ENCODE measurements at places on chromosomes 6 and 20. TPM values are rescaled to one million over a fixed set of nuclear protein-coding genes. Genes with fewer than 3 reads are reported as not detected.

DNA sequence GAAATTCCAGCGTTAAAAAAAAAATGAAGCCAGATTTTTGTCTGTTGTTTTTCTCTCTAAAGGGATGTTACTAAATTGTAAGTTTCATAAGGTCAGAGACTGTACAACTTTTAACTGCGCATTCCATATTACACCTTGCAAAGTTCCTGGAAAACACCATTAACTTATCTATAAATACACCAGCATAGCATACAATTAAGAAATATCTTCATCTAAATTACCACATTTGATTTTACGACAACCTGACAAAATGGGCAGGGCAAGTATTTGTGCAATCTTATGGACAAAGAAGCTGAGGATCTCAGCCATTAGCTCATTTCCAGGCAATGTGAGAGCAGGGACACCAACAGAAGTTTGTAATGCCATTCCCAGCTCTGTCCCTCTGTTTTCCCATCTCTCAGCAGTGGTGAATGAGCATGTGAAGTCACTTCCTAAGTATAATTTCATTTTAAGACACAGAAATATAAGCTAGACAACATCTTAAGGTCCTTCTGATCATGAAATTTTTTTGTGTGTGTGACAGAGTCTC, 12.9 kb upstream of the GCM1 start:
- no peak for DNase-seq

GRCh38 chr6:21273451-21273850, 320.1 kb upstream of the SOX4 start:
- DNase-seq: no peak

- DNase-seq: no peak
Measured at GRCh38 chr6:31769684-31770371, 7.3 kb downstream of the VWA7 start.

DNA sequence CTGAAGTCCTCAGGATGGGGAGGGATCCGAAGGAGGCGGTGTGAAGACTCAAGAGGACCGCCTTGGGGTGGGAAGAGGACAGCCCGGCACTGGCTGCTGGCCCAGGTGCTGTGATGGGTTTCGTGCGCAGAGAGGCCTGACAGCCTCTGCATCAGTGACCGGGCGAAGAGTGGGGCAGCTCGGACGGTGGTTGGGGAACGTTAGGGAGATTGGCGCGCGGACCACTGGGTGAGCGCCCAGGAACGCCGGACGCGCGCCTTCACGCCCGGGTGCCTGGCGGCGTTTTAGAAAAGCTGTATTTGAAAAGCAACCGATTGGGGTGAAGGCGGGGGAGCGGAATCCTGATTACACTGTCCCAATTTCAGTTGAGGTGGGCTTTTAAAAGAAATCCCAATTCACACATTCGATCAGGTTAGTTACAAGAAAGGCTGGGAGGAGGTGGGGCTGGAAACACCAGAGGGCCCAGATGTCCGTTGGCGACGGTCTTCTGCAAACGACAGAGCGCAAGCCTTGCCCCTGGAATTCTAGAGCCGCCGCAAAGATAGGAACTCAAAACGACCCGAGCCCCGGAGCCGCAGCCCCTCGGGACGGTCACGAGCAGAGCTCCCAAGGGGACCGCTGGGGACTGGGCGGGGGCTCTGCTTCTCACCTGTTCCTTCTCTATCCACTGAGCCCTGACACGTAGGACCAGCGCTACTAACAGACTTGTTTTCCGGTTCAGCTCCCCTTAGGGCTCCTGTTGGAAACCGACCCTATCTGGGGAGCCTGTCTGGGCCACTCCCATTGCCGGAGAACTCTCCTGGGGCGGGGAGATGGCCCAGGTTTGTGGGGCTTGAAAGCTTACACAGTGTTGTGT, 8.5 kb upstream of the TRIM40 start:
- DNase-seq: no peak

DNA sequence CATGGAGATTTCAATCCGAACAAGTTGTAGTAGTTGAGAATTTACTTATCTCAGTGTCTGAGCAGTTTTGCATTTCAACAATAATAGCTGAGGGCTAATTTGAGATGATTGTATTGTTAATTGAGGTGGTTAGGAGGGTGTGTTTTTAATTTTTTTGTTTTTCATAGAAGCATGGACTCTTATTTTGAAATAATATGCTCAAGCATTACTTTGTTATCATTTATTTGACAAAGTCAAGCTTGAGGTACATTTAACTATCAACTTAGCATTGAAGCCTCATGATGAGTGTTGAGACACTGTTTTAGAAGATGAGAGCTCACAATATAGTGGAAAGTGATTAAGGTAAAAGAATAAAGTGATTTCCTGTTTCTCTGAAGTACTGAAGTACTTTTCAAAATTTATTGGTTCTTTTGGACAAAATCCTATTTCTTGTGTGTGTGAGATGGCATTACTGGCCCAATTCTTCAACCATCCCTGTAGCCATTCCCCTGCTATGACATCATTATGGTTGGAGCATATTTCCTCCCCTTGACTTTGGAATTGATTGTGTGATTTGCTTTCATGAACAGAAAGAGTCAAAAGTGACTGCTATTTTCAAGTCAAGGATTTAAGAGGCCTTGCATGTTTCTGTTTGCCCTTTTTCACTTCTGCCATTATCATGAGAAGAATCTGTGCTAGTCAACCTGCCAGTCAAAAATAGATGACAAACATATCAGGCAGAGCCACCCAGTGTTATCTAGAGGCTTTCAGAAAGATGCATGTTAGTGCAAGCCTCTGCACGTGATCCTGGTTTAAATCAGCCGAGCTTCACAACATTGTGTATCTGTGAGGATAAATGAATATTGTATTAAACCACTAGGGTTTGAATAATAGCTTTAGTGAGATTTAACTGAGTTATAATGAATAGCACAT, 1112.3 kb upstream of the CITED2 start:
- no peak for DNase-seq

Gene SIRPD
- total RNA-seq: not detected

DNA sequence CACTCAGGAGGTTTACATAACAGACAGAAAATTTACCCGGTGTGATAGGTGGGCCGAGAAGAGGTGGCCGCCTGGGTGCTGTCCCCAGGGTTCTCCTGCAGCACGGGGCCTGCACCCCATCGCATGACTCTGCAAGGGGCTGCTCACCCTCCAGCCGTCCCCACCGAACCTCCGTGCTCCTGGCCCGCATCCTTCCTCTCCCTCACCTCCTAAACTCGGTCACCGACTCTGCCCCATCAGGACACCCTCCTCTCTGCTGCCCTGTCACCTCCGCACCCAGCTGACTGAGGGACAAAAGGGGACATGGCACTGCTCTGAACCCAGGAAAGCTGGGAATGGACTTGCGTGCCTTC, 147.6 kb downstream of the SYNDIG1 start:
- DNase-seq: no peak

Gene SLC17A1
- total RNA-seq: not detected

Gene ASIP
- not detected for total RNA-seq

- DNase-seq: no peak
Measured at GRCh38 chr6:12890171-12890790, 173.7 kb downstream of the PHACTR1 start.

GRCh38 chr6:87943191-87943590, 104.5 kb upstream of the SPACA1 start:
- no peak for DNase-seq

DNA sequence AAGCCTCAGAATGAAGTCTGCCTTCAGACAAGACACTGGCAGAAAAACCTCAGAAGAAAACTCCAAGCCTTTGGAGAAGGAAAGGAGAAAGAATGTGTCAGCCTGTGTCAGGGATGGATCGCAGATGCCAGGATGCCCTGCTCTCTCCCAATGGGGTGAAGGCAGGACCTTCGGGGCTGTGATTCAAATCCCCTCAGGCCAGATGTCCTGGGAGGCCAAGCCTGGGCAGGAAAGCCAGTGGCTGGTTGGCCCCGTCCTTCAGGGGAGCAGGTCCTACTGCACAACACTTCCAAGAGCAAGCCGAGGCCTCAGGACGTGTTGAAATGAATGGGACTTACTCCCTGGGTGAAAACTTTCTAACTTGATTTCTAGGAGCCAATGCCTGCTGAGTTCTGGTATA, 36.5 kb downstream of the GJA10 start:
- no peak for DNase-seq

Gene CTAGE9
- not detected for total RNA-seq

Gene OR12D3
- total RNA-seq: not detected

- DNase-seq: no peak
Measured at GRCh38 chr6:43216200-43216599, 13.1 kb downstream of the DNPH1 start.

DNA sequence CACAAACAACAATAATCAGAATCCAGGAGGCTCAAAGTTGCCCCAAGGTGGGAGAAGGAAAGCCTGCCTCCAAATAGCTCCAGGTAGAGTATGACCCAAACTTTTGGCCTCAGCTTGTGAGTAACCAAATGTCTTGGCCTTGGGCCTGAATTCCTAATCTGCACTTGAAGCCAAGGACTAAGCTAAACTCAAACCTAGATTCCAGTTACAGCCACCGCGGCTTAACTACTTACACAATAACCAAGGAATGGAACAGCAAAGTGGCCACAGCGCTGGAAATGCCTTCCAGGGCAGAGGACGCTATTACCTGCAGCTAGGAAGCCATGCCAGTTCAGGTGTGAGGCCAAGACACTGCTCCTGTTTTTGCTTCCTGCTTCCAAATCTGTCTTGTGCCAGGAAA, 4.6 kb downstream of the NINL start:
- no peak for DNase-seq

GRCh38 chr6:37407948-37408347, 25.1 kb upstream of the CMTR1 start:
- no peak for DNase-seq

DNA sequence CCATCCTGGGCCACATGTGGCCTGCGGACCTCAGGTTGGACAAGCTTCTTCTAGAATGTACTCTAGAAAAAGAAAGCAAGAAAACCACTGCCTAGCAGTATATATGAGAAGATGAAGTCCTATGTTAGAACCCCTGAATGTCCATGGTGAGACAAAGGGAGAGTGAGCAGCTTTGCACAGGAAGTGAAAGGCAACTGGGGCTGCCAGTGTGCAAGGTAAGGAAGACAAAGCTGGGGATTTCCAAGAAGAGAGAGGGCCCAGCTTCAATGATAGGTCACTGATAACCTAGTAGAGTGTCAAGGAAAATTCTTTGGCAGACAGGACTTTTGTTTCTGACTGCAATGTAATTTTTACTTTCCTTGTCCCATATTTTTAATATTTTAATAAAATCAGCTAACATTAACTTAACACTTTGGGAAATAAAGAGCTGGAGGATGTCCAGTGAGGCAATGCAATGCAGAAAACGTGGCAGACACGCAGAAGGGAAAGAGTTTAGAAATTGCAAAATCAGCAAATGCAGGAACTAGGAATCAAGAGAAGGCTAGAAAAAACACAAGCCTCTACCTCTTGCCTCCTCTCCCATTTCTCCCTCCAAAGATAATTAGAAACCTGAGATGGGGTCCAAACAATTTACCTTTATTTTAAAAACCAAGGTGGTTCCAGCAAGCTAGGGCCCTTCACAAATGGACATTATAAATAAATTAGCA, 47.4 kb downstream of the CYP39A1 start:
- DNase-seq: no peak

GRCh38 chr6:56491606-56492328, 150.9 kb downstream of the DST start:
- no peak for DNase-seq

GRCh38 chr6:135693811-135694370, 157.6 kb upstream of the PDE7B start:
- DNase-seq: no peak

- no peak for DNase-seq
Measured at GRCh38 chr20:49345524-49345923, 67.7 kb upstream of the ZNFX1 start.

Gene GJA1
- total RNA-seq: 199 TPM

DNA sequence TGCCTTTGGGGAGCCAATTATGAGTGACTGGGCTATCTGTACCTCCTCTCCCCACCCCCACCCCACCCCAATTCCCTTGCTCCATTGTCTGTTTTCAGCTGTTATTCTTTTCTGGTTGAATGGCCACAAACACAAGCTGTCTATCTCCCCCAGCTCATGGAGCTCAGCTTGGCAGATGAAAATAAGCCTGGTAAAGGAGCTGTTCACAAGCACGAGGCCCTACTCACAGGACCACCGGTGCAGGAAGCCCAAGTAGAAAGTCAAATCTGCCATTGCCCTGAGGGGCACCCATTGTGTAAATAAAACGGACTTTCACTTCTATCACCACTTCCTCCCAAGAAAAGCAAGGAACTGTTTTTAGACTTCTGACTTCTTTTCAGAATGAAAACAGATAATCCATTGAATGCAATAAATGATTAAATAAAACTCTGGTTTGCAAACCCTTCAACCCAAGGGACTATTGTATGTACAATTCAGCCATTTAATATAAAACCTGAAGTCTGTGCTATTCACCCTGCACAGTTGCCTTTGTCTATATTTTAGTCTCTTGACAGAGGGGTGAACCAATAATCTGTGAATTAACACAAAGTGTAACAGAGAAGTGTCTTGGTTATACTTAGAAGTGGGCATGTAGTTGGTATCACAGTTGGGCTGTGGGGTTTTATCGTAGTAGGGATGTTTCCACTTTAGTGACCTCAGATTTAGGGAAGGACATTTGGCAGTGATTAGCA, 27.7 kb downstream of the RIPOR2 start:
- DNase-seq: no peak

GRCh38 chr6:82741996-82742385, 323.6 kb downstream of the UBE3D start:
- no peak for DNase-seq

DNA sequence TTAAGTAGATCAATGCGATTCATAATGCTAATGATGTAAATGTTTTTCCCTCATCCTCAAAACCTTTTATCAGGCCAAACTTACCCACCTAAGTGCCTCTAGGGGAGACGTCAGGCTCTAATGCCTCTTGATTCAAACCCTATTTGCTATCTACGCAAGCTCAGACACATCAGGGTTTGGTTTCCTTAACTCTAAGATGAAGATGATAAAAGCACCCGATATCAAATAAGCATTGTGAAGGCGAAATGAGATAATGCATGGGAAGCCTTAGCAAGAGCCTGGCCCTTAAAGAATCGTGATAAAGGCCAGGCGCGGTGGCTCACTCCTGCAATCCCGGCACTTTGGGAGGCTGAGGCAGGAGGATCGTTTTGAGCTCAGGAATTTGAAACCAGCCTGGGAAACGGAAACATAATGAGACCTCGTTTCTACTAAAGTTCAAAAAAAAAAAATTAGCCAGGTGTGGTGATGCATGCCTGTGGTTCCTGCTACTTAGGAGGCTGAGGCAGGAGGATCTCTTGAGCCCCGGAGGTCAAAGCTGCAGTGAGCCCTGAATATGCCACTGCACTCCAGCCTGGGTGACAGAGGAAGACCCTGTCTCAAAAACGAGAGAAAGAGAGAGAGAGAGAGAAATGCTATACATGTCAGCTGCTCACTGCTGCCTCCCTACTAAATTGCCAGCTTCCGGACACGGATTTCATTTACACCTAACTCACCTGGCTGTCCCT, 13.5 kb downstream of the CNKSR3 start:
- DNase-seq: no peak

- no peak for DNase-seq
Measured at GRCh38 chr20:32439132-32439829, 81.2 kb downstream of the ASXL1 start.

DNA sequence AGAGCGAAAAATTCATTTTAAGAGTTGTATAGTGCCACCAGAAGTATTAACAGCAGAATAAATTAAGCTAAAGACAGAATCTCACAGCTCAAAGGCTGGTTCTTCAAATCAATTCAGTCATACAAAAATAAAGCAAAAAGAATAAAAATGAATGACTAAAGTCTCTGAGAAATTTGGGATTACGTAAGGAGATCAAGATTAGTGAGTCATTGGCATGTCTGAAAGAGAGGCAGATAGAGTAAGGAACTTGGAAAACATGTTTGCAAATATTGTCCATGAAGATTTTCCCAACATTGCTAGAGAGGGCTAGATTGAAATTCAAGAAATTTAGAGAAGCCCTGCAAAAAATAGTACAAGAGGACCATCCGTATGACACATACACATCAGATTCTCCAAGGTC, 1413.9 kb upstream of the ADGRB3 start:
- no peak for DNase-seq

Data from thoracic aorta (tissue), 2 donors.